ENCODE measurements at places on chromosomes 16 and 17. TPM values are rescaled to one million over a fixed set of nuclear protein-coding genes. Genes with fewer than 3 reads are reported as not detected.

The MYADML2 gene
- total RNA-seq = not detected

The ABCC11 gene
- total RNA-seq = not detected

The SLC9A5 gene
- total RNA-seq = 1.4 TPM

The TRAPPC1 gene
- total RNA-seq = 102 TPM

The HOXB9 gene
- total RNA-seq = not detected

The CDR2L gene
- 0.86 TPM for total RNA-seq

The DERL2 gene
- 66.3 TPM for total RNA-seq

The CDH15 gene
- not detected for total RNA-seq

The TP53TG3B gene
- not detected for total RNA-seq

The CCDC200 gene
- 0.60 TPM for total RNA-seq

The EVPL gene
- 0.05 TPM for total RNA-seq

The TEKT3 gene
- not detected for total RNA-seq

The CIITA gene
- total RNA-seq = 9.7 TPM

The TPSG1 gene
- total RNA-seq = not detected

The ABCC12 gene
- not detected for total RNA-seq

The KIF18B gene
- not detected for total RNA-seq

The CPHXL gene
- total RNA-seq = not detected

The EPX gene
- not detected for total RNA-seq

The SOX9 gene
- total RNA-seq = not detected

The NPW gene
- total RNA-seq = not detected

The CCDC154 gene
- total RNA-seq = 3.6 TPM

The NOXO1 gene
- total RNA-seq = 0.78 TPM

The BIRC5 gene
- total RNA-seq = 0.40 TPM

The ABCA10 gene
- total RNA-seq = 2.6 TPM

The XYLT1 gene
- total RNA-seq = 33.8 TPM

The AANAT gene
- not detected for total RNA-seq

The OR1A1 gene
- total RNA-seq = not detected

The AATK gene
- 1.9 TPM for total RNA-seq

The NXPH3 gene
- not detected for total RNA-seq

The FNDC8 gene
- total RNA-seq = not detected

The SPATA22 gene
- total RNA-seq = 0.22 TPM

The GH1 gene
- not detected for total RNA-seq

The FAHD1 gene
- total RNA-seq = 6.1 TPM

The KRT33A gene
- total RNA-seq = not detected

The C16orf74 gene
- 4.6 TPM for total RNA-seq

The MYH2 gene
- total RNA-seq = not detected
